EH (cell line): ENCODE measurements at places on chromosomes 4 and X.
A peak's percentile ranks its signal among the peaks of the same experiment; 100 is the strongest.

GRCh38 chr4:183314806-183315205 is 5.3 kb downstream of the CLDN22 start:
- DNase-seq, result no peak

- no peak for DNase-seq
Measured at GRCh38 chr4:161841759-161842158, 322.0 kb downstream of the FSTL5 start.

DNA sequence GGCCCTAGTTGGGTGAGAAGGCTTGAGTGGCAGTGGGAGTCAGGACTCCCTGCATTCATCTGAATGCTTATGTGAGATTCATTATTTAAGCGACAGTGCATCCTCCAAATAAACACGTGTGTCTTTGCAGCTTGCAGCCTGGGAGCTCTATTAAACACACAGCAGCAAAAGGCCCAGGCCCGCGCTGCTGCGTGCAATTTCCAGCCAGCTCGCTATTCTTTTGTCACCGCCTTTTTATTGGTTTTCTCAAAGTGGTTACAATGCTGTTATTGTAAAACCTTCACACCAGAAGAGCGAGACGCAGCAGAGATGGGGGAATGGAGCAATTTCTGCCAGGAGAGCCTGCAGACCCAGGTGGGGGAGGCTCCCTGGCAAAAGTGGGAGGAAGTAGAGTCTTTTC is 252.5 kb downstream of the BCOR start:
- DNase-seq, result no peak

DNA sequence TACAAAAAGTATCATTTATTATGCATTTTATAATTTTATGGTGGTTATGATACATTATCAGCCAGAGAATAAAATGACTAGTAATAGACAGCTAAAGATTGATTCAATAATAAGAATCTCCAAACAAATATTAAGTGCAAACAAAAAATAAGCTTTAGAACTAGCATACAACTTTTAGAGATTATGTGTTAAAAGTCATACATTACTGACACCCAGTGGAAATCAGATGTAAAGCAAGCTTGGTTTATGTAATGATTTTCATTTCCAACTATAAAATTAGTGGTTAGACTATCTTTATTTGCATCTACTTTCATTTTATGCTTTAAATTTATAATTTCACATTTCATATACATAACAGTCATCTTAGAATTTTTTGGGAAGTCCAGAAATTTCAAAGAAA is 57.7 kb downstream of the IL13RA2 start:
- peak; percentile 23 for DNase-seq

GRCh38 chr4:137640156-137640837 is 108.0 kb upstream of the PCDH18 start:
- DNase-seq, result no peak

GRCh38 chr4:13294961-13295605 is 189.1 kb downstream of the RAB28 start:
- DNase-seq, result no peak

DNA sequence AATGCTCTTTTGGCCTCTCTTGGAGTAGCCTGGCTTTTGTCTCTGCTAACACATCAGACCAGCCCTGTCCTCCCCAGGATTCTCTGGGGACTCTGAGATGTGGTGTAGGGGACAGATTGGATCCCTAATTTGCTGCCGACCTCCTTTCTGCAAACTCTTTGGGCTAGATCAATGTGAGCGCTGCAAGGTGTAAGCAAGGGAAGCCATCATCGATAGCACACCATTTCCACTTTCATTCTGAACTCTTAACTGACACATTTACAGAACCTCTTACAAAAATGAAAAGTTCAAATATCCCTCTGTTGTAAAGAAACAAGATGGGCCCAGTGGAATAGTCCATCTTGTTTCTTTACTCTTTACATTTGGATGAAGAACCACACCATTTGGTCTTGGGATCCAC is 46.6 kb downstream of the PGRMC2 start:
- DNase-seq, result no peak

- no peak for DNase-seq
Measured at GRCh38 chrX:17009856-17010625, 63.6 kb downstream of the REPS2 start.

GRCh38 chr4:77023920-77024319 is 51.9 kb downstream of the CCNI start:
- no peak for DNase-seq

GRCh38 chr4:182495031-182495430 is 251.8 kb downstream of the TENM3 start:
- no peak for DNase-seq

- peak; percentile 29 for DNase-seq
Measured at GRCh38 chr4:173170182-173170778, 1.7 kb downstream of the GALNT7 start.

DNA sequence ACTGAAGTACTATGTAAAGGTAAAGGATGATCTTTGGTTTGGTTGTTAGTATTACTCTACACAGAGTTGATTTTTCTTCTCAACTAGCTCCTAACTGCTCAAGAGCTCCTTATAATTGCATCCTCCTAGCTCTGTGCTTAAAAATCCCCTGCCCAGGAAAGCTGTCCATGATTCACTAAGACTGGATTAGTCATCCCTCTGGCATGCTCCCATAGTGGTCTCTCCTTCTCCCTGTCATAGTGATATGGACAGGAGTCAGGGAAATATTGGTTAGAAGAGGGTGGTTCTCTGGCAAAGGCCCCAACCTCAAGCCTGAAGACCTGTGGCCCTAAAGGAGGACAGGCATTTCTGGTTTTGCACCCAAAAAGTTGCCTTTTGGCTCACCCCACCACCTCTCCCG is 242.3 kb upstream of the KCNIP4 start:
- peak; percentile 68 for DNase-seq

DNA sequence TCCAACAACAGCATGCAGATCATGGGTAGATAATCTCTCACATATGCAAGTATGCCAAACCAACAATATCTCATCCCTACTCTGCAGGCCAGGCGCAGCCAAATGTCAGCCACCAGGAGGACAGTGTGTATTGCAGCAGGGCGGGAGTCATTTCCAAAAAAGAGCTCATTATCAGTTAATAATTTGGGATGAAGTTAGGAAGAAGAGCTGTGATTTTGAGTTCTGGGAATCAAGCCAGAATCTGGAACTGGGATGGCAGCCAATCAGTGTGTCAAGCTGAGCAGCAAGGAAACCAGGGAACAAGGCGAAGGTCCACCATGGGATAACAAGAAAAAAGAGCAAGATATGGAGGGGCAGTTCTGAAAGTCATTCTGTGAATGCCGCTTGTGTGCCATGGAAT is 88.2 kb upstream of the CAMK2D start:
- DNase-seq, result peak; percentile 46

DNA sequence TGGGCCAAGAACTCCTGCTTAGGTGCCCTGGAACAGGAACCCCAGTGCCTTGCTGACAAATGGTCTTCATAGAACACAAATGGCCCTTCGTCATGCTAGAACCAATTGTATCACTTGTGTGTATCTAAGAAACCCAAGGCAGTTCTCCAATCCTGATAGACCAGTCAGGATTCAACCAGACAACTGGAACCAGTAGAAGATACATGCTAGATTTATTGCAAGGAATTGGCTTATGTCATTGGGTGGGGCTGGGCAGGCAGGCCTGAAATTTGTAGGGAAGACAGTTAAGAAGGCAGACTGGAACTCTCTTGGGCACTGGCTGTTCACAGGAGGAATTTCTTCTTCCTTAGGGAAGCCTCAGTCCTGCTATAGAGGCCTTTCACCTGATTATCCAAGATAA is 17.0 kb upstream of the TBL1X start:
- DNase-seq, result no peak

GRCh38 chr4:7867701-7868435 is 71.8 kb downstream of the AFAP1 start:
- peak; percentile 71 for DNase-seq

GRCh38 chr4:29983890-29984289 is 736.3 kb upstream of the PCDH7 start:
- DNase-seq, result no peak

DNA sequence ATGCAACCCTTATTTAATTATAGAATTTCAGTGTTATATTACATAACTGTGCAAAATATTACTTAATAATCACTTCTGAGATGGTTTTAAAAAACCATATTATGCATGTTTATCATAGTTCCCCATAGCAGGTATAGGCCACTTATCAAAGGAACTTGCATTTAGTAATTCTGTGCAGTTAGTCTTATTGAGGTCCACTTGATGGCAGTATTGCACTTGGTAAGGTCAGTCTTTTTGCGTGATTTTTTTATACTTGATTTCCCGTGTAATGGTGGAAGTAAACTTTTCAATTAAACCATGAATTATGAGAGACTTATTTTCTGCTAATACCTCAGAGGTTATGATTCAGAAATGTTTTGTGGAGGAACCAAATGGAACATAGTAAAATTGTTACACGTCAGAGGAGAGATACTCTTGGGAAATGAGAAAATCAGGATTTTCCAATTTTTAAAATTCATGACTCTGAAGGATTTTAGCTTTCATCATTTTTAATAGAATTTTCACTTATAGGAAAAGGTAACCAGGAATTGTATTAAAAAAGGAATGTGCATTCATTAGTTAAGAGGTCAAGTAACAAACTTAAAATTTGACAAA is 230.0 kb downstream of the CCSER1 start:
- peak; percentile 21 for DNase-seq

DNA sequence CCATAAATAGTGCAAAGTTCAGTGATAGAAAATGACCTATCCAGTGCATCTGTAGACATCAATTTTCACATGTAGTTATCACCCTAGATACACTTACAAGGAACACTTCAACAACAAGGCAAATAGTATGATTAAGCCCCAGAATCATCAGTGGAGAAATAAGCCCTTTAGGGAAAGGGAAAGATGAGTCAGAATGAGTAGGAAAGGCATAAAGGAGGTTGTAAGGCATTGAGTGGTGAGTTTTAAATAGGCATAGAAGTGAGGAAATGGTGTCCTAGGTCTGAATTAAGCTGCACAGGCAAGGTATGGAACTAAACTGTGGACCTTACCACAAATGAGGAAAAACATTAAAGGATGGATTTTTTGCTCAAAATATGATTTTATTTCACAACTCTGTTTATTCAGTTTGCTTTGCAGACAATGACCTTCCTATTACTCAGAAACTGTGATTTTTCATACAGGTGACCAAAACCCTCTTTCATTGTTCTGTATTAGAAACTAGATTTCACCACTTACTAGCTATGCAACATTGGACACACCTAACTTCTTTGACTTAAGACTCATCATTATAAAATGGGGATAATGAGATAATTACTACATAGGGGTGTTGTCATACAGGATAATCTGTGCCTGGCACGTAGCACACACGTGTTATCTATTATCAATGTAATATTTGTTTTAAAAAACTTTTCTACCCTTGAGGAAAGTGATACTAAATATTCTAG is 57.0 kb upstream of the MAP9 start:
- DNase-seq, result peak; percentile 53

- peak; percentile 89 for DNase-seq
Measured at GRCh38 chr4:94545296-94545695, 93.6 kb downstream of the PDLIM5 start.

DNA sequence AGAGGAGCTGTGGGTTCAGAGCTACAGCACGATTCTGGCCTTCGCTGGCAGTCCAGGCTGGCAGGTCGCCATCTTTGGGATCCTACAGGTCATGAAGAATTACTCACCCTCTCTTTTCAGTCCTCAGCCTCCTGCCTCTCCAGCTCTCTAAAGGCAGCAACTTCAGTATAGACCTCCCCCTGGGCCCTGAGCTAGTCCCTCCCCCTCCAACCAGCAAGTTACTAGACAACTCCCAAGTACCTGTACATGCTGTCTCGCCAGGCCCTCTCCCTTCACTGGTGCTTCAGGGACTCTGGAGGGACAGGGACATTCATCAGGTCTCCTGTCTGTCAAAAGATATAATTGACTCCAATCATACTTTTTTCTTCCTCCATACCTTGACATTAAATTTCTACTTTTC is at the start of gene GPR119:
TSS of gene GPR119 (minus strand) at position 155 of the 400 bp plus-strand sequence. CDS start 227 bp downstream, outside the sequence.
- no peak for DNase-seq

DNA sequence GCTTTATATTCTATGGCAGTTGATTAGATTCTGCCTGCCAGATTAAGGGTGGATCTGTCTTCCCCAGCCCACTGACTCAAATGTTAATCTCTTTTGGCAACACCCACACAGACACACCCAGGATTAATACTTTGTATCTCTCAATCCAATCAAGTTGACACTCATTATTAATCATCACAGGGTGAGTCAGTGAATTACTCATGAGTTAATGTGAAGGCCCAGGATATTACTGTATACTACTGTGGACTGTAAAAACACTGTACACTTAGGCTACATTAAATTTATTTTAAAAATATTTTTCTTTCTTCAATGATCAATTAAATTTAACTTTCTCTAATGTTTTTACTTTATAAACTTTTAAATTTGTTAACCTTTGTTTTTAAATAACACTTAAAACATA is 87.7 kb downstream of the NAP1L3 start:
- DNase-seq, result no peak

DNA sequence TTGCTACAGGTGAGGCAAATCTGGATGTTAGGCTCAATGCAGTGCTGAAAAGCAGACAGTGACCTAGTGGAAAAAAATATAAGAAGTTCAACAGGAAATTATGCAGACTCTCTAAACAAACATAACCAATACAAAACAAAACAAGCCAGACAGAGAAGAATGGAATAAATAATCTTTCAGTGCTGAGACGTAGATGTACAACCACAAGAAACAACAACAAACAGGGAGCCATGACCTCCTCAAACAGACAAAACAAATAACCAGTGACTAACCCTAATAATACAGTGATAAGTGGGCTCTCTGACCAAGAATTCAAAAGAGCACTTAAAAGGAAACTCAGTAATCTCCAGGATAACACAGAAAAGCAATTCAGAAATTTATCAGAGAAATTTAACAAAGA is 239.3 kb downstream of the SLC39A8 start:
- DNase-seq, result no peak

DNA sequence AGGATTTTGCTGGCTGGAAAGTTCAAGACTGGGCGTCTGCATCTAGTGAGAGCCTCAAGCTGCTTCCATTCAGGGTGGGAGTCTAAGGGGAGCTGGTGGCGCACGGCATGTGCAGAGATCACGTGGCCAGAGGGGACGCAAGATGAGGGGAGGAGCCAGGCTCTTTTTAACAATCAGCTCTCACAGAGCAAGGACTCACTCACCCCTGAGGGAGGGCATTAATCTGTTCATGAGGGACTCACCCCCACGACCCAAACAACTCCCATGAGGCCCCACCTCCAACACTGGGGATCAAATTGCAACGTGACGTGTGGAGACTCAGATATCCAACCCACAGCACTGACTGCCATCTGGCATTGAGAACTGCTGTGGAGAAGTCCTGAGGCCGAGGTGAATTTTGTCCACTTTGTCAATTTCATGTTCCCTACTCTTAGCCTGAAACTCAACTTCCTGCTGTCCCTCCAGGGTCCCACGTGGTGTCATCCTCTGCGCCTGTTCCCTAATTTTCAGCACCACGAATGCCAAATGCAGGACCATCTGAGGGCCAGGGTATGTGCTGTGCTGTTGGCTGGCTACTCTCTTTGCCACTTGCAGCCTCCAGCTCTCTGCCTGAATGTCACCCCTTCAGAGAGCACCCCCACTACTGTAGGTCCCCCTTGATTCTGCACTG is 5.6 kb downstream of the ZFP92 start:
- peak; percentile 19 for DNase-seq

GRCh38 chrX:132614297-132614696 is 125.5 kb upstream of the MBNL3 start:
- no peak for DNase-seq
